ENCODE measurements at places on chromosomes 11 and 22. TPM values are rescaled to one million over a fixed set of nuclear protein-coding genes. Genes with fewer than 3 reads are reported as not detected.
A peak's percentile ranks its signal among the peaks of the same experiment; 100 is the strongest.

Gene IL18
- total RNA-seq, result 0.85 TPM

Gene KCTD14
- 1.8 TPM for total RNA-seq

Gene YIF1A
- total RNA-seq, result 155 TPM

Gene CPT1B
- total RNA-seq, result 1.0 TPM

DNA sequence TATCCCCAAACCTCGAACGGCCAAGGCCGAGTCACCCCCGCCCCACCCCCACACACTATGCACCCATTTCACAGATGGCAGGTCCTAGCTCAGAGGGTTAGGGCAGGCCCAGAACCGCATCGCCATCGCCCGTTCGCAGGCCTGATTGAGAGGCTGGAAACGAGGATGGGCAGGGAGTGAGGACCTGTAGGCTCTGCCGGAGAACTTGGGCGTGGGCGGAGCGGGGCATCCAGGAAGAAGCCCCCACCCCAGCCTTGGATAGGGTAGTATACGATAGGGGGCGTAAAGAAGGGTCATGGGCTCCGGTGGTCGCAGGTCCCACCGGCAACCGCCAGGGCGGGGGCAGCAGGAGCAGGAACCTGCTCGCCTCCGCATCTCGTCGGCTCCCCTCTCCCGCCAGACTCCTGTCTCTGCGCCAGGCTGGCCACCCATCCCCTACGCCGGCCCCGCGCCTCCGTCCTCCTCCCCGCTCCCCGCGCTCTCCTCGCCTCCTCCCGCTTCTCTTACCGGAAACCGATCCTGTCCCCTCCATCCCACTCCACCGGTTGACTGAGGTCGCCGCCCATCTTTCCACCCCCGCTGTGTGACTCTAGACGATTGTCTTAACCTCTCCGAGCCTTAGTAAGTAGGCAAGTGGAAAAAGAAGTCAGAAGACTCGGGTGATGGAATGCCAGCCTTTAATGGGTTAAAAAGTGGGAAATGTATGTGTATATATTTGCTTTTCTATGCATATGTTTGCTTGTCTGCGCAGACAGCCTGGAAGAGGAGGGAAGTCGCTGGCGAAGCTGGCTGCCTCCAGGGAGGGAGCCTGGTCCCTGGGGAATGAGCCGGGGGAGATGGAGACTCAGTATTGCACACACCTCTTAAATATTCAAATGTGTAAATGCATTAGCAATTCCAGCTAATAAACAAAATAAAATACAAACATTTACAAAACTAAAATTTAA, 52.8 kb downstream of the CYTH4 start:
- no peak for DNase-seq

DNA sequence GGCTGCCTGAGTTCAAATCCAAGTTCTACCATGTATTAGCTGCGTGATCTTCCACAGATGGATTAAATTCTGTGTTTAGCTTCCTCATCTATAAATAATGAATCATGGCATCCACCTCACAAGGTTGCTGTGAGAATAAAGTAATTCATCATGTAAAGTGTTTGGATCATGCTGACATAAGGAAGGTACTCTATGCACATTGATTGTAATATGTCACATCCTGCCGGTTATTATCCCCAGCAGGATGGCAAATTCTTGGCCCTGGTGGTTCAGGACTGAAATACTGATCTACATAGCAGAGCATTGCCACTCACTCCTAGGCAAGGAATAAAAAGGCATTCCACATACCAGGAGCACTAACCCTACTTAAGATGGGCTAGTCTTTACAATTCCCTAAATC, 40.8 kb downstream of the LGR4 start:
- DNase-seq, result no peak

GRCh38 chr11:12587333-12587991, 86.8 kb upstream of the TEAD1 start:
- peak; percentile 58 for DNase-seq

GRCh38 chr11:94655291-94655690, 88.1 kb downstream of the PIWIL4 start:
- DNase-seq, result no peak

GRCh38 chr11:95092549-95093324, 3.1 kb downstream of the ENDOD1 start:
- DNase-seq, result peak; percentile 73

DNA sequence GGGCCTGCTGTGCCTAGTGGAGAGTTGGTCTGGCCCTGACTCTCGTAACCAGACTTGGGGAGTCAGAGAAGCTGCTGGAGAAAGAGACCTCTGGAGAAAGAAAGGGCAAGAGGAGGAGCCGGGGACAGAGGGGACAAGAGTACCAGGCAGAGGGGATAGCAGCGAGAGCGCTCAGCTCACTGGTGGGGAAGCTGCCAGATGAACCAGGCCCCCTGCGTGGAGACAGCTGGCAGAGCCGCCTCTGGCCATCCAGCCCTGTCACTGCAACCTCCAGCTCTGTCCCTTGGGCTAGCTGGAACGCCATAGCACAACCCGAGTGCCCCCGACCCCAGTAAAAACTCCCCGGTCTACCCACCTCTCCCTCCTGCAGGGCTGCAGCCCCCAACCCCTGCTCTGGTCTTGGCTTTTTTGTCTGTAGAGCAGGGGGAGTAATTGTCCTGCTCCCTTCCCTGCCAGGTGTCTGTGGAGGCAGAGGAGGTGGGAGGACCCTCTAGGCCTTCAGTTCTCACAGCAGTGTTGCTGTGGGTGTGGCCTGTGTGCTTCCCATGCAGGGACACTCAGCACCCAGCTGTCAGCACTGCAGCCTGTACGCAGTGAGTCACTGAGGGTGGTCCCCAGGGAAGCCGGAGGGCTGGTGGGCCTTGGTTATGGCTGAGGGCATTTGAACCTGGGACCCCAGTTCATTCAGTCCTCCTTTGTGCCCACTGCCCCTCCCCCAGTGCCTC, 4.8 kb upstream of the SUN2 start:
- no peak for DNase-seq

DNA sequence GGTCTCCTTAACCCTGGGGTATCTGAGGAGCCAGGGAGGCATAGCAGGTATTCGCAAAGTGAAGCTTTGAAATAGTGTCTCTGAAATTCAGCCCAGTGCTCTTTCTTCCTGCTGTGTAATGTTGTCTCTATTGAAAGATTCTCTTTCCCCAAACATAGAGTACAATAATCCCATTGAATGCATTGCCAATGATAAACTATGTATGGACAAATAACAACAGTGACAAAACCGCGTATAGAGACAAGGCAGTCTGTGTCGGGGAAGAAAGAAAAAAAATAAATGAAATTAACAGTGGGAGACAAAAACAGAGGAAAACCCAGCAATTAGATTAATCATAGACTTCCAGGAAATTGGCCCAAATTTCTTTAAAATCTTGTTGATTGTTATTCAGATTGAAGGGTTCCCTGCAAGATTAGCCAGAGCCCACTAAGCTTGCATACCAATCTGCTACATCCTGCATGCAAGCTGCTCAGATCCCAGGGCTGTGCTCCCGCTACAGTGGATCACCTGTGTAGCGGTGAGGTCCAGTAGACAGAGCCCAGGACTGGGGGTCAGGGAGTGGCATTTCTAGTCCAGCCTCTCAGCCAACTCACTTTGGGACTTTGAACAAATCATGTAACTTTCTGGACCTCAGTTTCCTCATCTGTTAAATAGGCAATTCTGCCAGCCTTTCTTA, 492.8 kb downstream of the INSC start:
- DNase-seq, result no peak

DNA sequence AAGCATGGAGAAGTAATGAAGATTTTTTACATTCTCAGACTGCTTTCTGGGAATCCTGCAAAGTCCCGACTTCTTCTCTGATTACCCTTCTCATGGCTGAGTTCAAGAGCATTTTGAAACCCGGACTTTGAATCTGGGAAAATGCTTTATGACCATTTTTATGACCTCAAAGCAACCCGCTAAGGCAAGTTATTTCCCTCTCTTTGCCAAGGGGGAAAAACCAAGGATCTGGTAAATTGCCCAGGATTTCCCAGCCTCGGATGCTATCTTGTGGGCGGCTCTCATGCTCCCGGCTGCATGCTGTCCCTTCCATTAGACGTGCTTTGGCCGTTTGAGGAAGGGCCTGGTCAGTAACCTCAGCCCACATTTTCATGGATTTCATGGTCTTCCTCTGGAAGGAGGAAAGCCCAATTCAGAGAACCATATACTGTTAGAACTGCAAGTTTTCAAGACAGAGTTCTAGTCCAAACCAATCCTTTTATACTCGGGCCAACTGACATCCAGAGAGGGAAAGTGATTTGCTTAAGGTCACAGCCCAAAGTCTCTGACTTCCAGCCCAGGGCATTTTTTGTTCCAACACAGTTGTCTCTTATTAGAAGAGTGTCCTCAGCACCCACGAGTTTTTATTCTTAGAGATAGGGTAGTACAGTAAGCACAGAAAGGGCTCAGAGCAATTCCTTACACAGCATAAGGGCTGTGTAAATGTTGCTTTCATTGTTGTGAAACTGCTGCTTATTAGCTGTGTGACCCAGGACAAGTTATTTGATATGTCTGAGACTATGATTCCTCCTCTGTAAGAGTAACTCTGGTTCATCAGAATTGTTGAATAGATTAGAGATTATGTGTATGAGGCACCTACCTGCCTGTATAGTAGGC, 77.4 kb downstream of the NAV2 start:
- DNase-seq, result peak; percentile 35

GRCh38 chr11:3119141-3119821, 45.8 kb downstream of the OSBPL5 start:
- DNase-seq, result no peak

DNA sequence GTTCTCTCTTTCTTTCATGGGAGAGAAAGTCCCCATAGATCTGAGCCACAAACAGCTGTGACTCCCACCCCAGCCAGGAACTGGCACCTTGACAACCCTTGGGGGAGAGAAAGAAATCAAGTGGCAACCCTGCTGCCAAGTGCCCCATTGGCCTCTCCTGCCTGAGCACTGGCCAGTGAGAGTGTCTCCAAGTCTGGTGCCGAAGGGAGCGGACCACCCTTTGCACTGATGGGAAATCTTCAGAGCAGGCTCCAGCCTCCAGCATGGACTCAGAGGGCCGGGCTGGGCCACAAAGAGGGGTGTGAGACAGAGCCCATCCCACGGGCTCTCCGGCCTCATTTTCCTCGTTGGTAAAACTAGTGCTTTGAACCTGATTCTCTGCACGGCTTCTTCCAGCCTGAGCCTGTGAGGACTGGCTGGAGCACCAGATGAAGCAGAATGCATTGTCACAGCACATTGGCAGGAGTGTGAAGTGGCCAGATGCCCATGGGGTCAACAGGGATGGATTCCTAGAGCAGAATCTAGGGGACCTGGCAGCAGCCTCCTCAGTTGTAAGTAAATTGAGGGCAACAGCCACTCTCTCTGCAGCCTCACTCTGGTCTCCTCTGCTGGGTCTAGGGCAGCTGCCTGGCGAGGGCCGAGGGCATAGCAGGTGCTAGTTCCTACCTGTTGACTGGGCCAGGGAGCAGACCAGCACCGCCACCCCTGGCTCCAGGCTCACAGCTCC, 81.4 kb downstream of the TRIM29 start:
- no peak for DNase-seq

DNA sequence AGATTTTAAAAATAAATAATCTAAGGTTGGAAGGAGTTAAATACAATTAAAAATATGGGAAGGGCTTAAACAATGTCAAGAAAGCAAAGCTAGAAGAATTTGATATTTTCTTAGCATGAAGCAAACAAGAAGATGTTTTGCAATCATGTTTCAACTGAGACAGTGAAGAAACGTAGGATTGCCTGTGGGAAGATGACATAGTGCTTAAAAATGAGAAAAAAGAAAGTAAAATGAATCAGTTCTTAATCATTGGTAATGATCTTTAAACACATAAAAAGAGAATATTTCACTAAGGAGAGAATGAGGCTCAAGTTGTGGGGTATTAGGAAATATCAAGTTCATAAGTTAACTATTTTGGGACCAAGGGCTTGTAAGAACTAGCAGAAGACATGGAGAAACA, 855.0 kb downstream of the METTL15 start:
- DNase-seq, result peak; percentile 69

- DNase-seq, result no peak
Measured at GRCh38 chr11:14270690-14271542, 88.1 kb downstream of the RRAS2 start.

DNA sequence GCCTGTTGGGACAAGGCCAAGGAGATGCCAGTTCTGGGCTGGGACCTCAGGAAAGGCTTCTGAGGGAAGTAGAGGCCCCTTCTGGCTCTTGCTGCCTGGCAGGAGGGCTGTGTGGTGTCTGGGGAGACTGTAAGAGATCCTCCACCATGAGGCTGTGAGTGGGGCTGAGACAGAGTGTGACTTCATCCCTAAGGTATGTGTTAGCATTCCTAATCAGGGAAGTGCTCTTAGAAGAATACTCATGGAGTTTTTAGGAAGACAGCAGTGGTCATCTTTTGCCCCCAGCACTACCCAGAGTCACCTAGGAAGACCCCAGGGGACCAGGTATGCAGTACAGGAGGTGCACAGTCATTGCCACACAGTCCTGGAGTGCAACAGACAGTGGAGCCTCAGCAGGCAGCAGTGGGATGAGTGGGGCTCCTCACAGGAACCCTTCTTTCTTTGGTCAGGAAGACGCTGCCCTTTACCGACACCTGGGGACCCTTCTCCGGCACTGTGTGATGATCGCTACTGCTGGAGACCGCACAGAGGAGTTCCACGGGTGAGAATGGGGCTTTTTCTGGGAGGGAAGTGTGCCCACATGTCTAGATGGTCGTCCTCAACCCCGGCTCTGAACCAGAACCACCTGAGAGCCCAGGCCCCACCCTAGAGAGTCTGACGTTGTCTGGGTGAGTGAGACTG, 2.8 kb downstream of the RIC8A start:
- DNase-seq, result peak; percentile 82

DNA sequence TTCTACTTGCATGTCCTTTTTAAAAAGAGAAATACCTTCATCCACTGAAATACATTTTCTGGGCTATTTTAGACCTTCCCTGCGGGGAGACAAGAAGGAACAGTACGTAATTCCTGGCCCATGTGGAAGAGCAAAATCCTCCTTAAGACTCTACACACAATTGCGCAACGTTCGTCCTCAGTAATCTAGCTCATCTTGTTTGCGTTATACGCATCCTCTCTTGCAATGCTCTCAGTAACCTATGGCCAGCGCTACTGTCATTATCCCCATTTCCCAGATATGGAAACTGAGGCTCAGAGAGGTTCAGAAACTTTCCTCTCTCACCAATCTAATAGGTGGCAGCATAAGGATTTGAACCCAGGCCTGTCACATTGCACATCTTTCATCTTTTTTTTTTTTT, 54.6 kb downstream of the RPUSD4 start:
- no peak for DNase-seq

- DNase-seq, result no peak
Measured at GRCh38 chr11:65132988-65133700, 1.2 kb downstream of the SYVN1 start.

DNA sequence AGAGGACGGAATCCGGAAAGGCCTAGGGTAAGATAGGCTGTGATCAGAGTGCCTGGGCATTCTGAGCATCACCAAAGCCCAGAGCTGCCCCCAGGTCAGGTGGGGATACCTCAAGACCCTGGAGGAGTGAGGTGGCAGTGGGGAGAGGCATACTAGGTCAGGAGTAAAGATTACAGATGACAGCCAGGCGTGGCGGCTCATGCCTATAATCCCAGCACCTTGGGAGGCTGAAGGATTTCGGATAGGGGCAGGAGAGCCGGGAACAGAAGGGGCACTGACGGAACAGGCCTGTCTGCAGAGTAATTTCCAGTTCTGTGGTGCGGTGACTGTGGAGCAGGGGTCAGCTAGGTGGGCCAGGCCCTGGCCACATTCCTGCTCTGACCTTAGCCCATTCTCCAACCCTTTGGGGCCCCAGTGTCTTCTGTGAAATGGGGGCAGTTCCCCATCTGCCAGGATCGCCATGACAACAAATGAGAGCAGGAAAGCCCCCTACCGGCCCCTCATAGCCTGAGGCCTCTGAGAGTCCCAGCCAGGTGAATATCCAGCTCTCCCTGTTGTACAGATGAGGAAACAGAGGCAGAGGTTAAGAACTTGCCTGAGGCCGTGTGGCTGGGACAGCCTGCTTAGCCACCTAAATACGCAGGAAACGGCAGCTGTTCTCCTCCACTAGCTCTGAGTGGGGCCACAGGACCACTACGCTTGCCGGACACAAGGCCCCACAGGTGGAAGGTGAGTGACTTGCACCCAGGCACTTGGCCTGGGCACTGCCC, 9.2 kb downstream of the BAD start:
- DNase-seq, result no peak
